ENCODE measurements at places on chromosomes 11 and 22.

DNA sequence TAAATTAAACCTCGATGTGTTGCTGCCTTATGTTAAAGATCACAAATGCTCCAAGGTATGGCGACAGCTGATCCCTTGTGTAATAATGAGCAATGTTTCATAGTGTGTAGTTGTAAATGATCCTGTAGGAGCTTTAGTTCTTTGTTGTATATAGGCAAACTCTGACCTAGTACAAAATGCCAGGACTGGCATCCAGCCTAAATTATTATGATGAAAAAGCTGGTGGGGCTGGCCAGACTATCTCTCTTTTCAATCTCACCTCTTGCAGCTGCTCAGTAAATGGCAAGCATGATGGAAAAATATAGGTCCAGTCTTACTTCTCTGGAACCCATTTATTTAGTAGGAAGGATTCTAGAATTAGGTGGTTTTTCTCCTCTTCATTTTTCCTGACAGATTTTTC is 345.1 kb upstream of the C11orf87 start:
- DNase-seq: no peak

- DNase-seq: no peak
These were observed 10.6 kb downstream of the JHY start for GRCh38 chr11:122893131-122893530.

GRCh38 chr11:84800755-84801346 is 826.3 kb downstream of the DLG2 start:
- no peak for DNase-seq

DNA sequence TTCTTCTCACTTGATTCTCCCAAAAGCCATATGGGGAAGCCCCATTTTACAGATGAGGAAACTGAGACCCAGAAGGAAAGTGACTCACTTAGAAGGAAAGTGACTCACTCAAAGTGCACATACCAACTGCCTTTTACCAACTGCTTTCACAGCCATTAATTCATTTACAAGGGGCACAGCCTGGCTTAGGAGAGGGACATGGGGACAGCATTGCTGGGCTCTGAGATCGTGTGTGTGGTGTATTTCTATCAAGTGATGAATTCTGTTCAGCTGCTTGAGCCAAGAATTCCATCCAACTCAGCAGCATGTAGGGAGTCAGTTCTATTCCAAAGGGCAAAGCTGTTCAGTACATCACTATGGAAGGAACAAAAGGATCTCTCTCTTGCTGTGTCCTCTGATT is 23.5 kb upstream of the PAK1 start:
- DNase-seq: no peak

Data from germinal center (tissue), 1 donor.